ENCODE measurements at places on chromosomes 1 and 21.

GRCh38 chr1:84037758-84038611, 39.1 kb upstream of the TTLL7 start:
- DNase-seq = no peak

DNA sequence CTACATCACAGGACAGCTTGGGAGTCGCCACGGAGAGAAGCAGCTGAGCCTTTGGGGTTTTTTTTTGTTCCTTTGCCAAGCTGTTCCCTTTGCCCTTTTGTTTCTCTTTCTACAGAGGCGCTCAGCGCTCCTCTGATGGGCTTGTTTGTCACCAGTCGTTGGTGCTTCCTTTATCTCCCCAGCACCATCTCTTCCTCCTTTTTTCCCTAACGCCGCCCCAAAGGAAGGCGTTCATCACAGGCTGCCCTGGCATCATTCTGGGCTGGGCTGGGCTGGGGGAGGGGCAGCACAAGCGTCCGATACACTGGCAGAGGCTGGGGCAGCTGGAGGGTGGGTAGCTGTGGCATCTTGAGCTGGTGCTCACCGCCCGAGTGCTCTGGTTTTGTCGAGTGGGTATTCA, 10.5 kb downstream of the IGSF21 start:
- DNase-seq = no peak

DNA sequence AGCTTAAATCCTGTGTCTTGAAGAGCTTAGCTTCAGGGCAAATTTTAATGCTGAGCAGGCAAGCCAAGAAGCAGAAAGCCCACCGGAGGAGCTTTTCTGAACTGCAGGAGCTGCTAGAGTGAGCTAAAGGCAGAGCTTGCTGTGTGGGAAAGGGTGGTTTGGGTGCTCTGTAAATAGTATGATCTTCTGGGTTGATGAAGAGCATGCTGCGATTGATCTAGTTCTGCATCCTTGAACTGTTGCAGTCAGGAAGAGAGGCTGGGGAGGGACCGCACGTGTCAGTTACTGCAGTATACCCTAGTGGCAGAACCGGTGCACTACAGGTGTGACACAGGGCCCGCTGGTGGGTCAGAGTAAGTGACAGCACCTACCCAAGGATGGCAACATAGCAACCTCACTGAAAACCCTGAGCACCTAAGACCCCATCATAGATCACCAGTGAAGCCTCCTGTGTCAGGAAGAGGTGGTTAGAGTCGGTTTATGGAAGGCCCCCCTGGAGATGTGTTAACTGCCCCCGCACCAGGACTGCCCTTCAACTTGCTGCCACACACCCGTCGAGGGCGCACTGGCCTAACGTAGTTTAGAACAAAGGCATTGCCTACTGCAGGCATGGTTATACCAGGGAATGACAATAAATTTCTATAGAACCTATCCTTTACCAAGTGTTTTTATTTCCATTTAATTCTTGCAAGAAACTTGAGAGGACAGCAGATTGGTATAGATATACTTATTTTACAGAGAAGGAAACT, 146.0 kb upstream of the KIAA0040 start:
- DNase-seq = no peak

DNA sequence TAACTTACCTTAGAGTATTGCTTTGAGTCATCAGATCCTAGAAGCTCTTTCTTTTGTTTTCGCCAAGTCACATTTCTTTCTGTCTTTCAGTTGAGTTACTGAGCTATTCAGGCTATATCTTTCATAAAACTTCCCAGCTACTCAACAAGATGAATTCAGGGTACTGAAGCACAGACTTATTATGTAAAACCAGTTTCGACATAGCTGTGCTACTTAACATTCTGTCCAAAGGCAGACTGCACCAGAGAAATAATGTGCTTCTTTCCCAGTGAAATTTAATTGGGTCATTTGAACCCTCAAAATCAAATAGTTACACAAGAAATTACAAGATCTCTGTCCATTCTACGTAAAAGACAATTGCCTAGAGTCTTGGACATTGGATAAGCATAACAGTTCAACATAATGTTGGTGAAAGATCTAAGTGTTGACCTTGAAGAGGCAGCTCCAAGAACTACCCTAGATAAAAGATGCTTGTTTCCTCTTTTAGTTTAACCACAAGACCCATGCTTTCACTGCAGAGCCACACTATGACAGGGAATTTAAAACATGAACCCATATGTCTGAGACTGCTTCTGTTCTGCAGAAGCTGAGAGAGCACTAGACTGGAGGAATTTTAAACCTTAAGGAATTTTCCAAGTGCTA, 163.2 kb downstream of the LRRC40 start:
- DNase-seq = no peak

- no peak for DNase-seq
Observed at GRCh38 chr21:28858424-28858823, 134.3 kb downstream of the LTN1 start.

DNA sequence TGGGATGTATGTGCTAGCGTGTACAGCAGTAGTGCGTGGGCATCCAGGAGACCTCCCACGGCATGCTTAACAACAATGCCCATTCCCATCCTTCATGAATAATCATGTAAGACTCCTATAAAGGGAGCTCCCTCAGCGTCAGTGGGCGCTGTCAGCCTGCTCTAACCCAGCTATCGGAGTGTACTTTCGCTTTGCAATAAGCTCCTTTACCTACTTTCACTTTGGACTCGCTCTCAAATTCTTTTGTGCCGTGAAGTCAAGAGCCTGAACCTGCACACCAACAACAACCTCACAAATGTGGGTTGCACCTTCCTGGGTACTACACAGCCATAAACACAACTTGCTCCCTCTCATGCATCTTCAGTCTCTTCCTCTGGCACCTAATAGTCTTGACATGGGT, 114.8 kb upstream of the PAXBP1 start:
- no peak for DNase-seq

GRCh38 chr1:212242288-212242984, 42.8 kb upstream of the PPP2R5A start:
- DNase-seq = no peak

- no peak for DNase-seq
Observed at GRCh38 chr1:5110508-5110907, 456.1 kb downstream of the AJAP1 start.

- DNase-seq = no peak
Observed at GRCh38 chr1:10253755-10254154, 43.4 kb downstream of the KIF1B start.

DNA sequence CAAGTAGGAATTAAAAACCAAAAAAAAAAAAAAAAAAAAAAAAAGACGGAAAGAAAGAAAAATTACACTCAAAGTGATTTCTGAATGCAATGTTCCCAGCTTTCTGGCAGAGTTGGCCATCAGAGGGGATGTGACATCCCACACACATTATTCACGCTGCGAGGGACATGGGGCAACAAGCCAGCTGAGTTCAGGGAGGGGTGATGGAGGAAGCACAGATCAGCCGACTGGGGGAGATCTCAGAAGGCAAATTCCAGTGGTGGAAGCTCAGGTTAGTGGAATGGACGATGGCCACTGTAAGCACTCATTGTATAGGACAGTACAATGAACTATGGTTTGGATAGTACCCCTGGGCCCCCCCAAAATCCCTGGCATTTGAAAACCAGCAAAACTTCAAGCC, 311.9 kb downstream of the PCP4 start:
- no peak for DNase-seq

DNA sequence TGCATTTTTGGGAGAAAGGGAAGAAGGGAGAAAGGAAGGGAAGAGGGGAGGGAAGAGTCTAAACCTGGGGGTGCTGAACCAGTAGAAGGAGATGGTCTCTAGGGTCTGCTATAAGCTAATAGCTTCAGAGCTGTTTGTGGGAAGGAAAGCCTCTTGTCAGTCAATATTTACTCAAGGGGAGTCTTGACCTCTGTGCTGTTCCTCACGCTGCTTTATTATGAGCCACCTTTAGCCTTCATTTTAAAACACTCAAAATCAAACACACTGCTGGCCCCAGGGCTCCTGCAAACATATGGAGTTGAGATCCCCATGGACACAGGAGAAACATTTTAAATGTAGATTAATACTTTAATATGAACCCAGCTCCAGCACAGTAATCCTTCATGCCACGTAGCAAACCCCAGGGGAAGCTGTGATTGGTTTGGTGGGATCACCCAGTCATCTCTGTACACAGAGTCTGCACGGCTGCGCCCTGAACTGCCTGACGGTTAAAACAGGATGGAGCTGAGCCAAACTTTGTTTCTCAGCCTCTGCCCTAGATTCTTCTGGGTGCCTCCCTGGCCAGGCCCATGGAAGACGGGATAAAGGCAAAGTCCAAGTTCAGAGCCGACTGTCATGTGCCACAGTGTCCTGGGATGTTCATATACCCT, 40.2 kb upstream of the VWA5B1 start:
- peak; percentile 20 for DNase-seq

GRCh38 chr1:51990478-51990965, at the start of gene RAB3B:
RAB3B (minus strand) TSS chr1:51990700; CDS start chr1:51977117, 13,583 bp downstream.
- DNase-seq = no peak

DNA sequence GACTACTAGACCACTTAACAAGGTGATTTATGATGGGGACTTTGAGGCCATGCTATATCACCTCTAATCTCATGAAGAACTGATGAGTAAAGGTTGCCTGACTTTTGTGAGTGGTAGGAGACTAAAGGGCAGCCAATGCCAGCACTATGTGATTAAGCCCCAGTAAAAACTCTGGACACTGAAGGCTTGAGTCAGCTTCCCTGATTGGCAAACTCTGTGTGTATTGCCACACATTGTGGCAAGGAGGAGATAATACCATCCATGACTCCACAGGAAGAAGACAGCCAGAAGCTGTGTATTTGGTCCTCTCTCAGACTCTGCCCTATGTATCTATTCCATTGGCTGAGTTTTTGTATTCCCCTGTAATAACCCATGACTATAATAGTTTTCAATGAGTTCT, 413.3 kb upstream of the ZRANB2 start:
- no peak for DNase-seq

DNA sequence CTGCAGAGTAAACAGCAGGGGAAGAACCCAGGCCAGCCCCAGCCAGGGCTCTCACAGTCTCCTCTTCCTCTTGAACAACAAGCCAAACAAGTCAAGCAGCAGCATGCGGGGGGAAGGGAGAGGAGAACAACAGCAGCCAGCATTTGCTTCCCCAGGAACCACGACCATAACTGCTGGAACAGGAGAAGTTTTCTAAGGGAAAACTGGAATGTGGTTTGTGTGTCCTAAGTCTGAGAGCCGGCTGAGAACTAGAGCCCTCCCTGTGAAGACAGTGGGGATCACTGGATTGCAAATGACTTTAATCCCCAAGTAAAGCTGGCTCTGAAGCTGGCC, 48.2 kb downstream of the COQ8A start:
- no peak for DNase-seq

GRCh38 chr1:248904437-248905216, 1.4 kb upstream of the PGBD2 start:
- no peak for DNase-seq

DNA sequence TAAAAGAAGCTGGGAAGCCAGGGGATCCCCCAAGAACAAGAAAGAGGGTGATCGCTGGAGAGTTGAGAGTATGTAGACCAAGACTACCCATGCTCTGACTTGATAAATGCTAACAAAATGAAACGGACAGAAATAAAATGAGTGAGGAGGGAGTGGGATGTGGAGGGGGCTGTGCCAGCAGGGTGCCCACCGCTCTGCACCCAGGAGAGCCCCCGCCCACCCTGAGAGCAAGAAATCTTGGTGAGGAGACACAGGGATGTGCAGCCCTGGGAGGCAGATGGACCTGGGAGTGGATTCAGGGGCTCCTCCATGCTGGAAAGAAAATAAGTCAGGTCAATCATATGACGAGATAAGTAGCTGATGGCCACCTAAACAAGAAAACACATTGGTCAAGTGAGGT, 590.9 kb downstream of the AJAP1 start:
- DNase-seq = no peak

DNA sequence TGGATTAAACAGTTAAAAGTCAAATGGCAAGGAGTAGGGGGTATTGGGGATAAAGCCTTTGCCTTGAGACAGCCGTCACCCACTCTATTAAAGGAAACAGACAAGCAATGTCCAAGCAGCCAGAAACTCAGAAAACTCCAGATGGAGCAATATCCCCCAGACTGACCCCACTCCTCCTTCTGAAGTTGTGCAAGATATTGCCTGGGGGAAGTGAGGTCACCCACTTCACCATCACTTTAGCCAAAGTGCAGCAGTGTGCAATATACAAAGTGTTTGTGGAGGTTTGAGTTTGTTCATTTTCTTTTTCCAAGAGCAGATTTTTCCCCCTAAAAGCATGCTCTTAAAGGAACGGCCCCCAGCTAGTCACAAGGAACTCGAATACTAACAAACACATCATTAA, 125.1 kb downstream of the ETS2 start:
- no peak for DNase-seq

DNA sequence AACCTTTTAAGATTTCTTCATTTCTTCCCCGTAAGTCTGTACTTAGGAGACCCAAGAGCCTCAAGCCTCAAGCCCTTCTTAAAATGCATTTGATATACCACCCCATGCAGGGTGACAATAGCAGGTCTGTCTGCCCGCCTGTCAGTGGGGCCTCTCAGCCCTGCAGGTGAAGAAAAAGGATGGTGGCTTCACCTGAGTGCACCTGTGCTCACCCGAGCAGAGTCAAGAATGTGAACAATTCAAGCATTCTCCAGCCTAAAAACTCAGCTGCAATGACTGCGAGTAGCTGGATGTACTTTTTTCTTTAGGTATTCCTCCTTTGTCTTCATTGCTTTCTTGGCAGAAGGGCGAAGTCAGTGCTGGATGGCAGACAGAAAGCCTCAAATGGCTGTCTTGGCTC, 203.3 kb downstream of the LMX1A start:
- no peak for DNase-seq

DNA sequence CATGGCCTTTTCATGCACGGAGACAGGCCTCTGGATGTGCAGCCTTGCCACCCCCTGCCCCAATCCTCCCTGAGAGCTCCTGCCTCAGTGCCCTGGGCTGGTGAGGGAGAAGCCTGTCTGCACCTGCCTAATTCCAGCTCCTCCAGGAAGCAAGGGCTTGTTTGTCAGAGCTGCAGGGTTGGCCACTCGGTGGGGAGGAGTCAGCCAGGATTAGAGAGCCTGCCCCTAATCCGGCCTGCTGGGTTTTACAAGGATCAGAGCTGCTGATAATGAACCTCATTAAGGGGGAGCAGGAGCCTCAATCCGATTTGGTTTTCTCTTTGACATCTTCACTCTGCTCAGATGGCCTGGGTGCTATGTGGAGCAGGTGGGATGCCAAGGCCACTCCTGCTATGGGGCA, 31.9 kb upstream of the LHX4 start:
- DNase-seq = no peak

- no peak for DNase-seq
Observed at GRCh38 chr1:74683656-74684055, 10.1 kb upstream of the ERICH3 start.

DNA sequence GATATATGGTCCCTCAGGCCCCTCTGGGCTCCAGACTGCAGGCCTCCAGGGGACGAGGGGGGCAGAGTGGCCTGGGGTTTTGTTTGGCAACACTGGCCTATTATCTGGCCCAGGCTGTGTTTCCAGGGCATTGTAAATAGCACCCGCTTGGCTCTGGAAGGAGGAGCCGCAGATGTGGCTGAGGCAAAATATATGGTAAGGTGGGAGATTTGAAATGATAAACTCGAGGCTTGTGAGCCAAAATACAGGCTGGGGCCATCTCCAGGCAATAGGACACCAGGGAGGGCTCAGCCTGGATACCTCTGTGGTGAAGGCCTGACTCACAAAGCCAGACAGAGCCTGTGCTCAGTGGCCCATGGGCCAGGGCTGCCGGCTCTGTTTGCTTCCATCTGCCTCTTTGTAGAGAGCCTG, 14.0 kb downstream of the NAV1 start:
- no peak for DNase-seq

GRCh38 chr1:18931730-18932129, 24.7 kb downstream of the IFFO2 start:
- DNase-seq = no peak

- no peak for DNase-seq
Observed at GRCh38 chr1:36084497-36085115, 712 bp downstream of the TEKT2 start.

- DNase-seq = no peak
Observed at GRCh38 chr1:178939338-178940067, 68.6 kb upstream of the ANGPTL1 start.
